ENCODE measurements at places on chromosomes 6 and 20. TPM values are rescaled to one million over a fixed set of nuclear protein-coding genes. Genes with fewer than 3 reads are reported as not detected.

- peak; percentile 96 for DNase-seq
Observed at GRCh38 chr20:24773751-24774201, 175.3 kb upstream of the CST7 start.

DNA sequence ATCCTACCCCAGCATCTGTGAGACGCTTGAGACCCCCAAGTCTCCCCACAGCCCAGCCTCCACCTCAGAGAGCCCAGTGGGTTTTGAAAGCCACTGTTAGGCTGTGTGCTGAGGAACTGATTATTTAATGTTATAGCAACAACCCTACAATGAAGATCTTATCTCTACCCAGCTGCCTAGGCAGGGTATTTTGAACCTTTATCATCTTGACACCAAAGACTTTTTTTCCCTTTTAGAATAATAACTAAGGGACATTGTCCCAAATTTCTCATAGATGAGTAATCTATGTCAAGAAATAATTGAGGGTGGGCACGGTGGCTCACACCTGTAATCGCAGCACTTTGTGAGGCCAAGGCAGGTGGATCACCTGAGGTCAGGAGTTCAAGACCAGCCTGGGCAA lies 26.2 kb downstream of the HM13 start:
- no peak for DNase-seq

The CD109 gene
- total RNA-seq, result 18.4 TPM

DNA sequence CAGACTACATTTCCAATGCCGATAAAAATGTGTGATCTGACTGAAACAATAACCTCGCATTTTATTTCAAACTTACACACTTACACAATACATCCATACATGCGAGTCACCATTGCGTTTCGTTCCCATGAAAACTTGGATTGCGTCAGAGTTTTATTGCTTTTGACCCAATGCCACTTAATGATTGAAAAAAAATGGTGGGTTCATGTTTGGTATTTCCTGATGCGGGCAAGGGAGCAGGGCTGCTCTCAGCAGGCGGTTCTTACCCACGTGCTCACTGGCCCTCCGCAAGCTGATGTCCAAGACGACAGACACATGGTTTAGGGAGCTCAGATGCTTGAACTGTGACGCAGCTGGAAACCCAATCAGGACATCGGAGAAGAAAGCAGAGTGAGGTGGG lies 281.0 kb upstream of the SULF2 start:
- no peak for DNase-seq

DNA sequence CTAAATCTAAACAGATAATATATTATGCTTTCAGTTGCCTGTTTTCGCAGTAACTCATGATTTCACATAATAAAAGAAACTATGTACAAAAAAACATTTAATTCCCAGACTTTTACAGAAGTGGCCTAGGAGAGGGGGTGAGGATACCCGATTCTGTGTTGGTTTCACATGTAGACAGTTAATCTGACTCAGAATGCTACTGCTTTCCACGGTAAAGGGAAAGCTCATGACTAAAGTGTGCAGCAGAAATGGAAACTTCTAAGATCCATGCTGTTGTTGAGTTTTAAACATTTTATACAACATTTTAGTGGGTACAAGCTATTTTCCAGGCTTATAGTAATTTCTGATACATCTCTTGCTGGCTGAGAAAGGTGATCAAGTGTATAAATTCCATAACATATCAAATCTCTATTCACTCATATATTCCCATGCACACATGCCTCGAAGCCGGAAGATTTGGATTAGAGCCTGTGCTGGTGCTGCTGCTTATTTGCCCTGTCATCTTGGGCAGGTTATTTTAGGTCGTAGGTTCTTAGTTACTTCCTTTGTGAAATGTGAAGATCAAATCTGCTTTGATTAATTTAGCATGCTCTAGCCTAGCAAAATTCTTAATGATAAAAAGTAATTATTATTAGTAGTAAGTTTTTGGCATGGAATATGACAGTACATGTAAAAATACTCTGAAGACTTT lies 896.7 kb upstream of the MAP3K7 start:
- DNase-seq, result no peak

The CARMIL1 gene
- total RNA-seq, result 12.4 TPM

The ANKRD66 gene
- total RNA-seq, result not detected

DNA sequence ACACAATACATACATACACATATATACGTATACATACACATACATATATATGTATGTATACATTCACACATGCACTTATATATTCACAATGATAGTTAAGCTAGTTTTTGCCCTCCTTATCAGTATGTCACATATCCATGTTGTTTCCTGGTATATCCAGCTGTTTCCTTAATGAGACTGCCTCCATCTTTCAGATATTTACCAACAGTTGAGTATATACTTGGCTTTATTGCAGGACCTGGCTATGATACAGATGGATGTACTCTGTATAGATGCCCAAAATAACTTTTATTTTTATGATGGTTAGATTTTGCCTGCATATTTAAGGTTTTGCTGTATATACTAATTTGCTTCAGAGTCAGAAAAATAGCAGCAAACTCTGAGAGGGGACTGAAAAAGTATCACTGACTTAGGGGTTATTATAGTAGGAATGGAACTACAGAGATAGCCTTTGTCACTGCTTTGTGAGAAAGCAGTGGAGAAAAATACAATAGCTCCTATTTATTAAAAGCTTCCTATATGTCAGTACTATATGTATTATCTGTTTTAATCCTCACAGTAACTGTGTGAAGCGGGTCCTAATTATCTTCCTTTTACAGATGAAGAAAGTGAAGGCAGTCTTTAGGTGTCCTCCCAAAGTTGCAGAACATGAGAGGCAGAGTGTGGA lies 35.5 kb downstream of the CARMIL1 start:
- no peak for DNase-seq

The SOX12 gene
- total RNA-seq, result 9.4 TPM

DNA sequence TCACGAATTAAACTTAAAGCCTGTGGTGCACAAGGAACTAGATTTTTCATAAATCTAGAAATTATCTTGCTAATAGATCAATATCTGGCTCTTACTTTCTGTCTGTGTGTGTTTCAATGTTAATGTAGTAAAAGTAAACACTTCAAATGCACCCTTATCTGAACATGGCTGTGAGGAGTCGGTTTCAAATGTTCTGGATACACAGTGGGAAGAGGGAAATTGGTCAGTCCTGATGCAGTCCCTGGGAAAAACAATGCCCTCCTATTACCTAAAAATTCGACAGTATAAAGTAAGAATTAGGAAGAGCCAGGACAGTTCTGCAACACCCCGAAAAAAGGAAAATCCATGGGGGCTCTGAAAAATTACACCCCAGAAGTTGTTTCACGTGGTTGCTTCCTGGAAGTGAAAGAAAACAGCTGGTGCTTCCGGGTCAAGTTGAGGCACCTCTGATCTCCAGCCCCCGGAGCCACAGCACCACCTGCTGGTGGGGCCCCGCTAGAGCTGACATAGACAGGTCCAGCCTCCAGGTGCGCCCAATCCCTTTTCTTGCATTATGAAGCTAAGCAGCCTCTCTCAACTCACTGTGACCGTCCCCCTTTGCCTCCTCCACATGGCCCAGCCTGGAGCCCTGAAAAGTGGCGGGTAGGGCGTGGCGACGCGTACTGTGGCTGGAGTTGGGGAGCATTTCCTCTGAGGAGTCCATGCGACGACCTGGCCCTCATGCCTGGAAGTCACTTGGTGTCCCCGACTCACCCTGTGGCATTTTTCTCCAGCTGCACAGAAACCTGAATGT lies 8.3 kb downstream of the SEMG2 start:
- DNase-seq, result peak; percentile 32

The SLC12A5 gene
- 3.4 TPM for total RNA-seq

- peak; percentile 89 for DNase-seq
Observed at GRCh38 chr6:30885999-30886896, 1.9 kb downstream of the DDR1 start.

Measured in A172 (cell line).